ENCODE measurements at places on chromosomes 13 and 19. TPM values are rescaled to one million over a fixed set of nuclear protein-coding genes. Genes with fewer than 3 reads are reported as not detected.

The TMEM59L gene
- total RNA-seq: 6.4 TPM

The ZNF578 gene
- total RNA-seq: 0.86 TPM

The ISYNA1 gene
- 254 TPM for total RNA-seq

The RFX1 gene
- total RNA-seq: 17.6 TPM

The BEST2 gene
- not detected for total RNA-seq

The CATSPERD gene
- total RNA-seq: not detected

The ZNF701 gene
- 18.7 TPM for total RNA-seq

The SLC25A41 gene
- 1.6 TPM for total RNA-seq
